ENCODE measurements at places on chromosomes 1 and 21. TPM values are rescaled to one million over a fixed set of nuclear protein-coding genes. Genes with fewer than 3 reads are reported as not detected.

RGS16 gene
- total RNA-seq: 1.0 TPM

SMIM1 gene
- 0.82 TPM for total RNA-seq

CCDC30 gene
- total RNA-seq: 0.34 TPM

C8A gene
- not detected for total RNA-seq

TRIM58 gene
- total RNA-seq: 2.4 TPM

GSTM2 gene
- total RNA-seq: 6.2 TPM

SDCCAG8 gene
- 37.5 TPM for total RNA-seq

All from glomerular endothelial cell (primary cell).